ENCODE measurements at places on chromosomes 6 and 20. TPM values are rescaled to one million over a fixed set of nuclear protein-coding genes. Genes with fewer than 3 reads are reported as not detected.

Gene BMP6
- 8.4 TPM for polyA plus RNA-seq

Gene ANGPT4
- polyA plus RNA-seq, result 0.03 TPM

Gene SERAC1
- polyA plus RNA-seq, result 4.5 TPM

Gene LY6G6C
- 0.21 TPM for polyA plus RNA-seq

Gene PRDM1
- 2.6 TPM for polyA plus RNA-seq

Gene CTCFL
- 0.03 TPM for polyA plus RNA-seq

Gene CD40
- 4.7 TPM for polyA plus RNA-seq

Gene SPATS1
- not detected for polyA plus RNA-seq

Gene GTSF1L
- not detected for polyA plus RNA-seq

Gene ANKRD66
- polyA plus RNA-seq, result not detected
